ENCODE measurements at places on chromosomes 5 and 9.

GRCh38 chr5:27171761-27172261 lies 133.4 kb upstream of the CDH9 start:
- DNase-seq: no peak

- no peak for DNase-seq
Observed at GRCh38 chr9:119818726-119819435, 449.6 kb upstream of the BRINP1 start.

- no peak for DNase-seq
Observed at GRCh38 chr5:121378046-121378445, 473.6 kb upstream of the FTMT start.

- DNase-seq: no peak
Observed at GRCh38 chr9:128109050-128109709, 18.3 kb downstream of the PTGES2 start.

- DNase-seq: no peak
Observed at GRCh38 chr5:109038209-109038840, 290.6 kb downstream of the FER start.

- no peak for DNase-seq
Observed at GRCh38 chr5:2143088-2143487, 260.4 kb upstream of the IRX4 start.

DNA sequence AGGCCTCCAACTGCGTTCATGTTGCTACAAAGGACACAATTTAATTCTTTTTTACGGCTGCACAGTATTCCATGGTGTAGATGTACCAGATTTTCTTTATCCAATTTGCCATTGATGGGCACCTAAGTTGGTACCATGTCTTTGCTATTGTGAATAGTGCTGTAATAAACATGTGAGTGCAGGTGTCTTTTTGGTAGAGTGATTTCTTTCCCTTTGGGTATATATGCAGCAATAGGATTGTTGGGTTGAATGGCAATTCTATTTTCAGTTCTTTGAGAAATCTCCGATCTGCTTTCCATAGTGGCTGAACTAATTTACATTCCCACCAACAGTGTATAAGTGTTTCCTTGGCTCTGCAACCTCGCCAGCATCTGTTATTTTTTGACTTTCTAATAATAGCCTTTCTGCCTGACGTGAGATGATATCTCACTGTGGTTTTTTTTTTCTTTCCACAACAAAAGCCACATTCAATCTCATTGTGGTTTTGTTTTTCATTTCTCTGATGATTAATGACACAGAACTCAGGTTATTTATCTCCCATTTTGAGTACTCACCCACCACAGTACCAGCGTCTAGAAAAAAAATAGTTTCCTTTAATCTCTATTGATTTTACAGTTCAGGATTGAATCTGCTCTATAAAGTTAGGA lies 21.9 kb downstream of the ARRDC3 start:
- no peak for DNase-seq

- DNase-seq: no peak
Observed at GRCh38 chr5:1983401-1983800, 100.7 kb upstream of the IRX4 start.

- DNase-seq: no peak
Observed at GRCh38 chr5:142428773-142429473, 104.1 kb upstream of the SPRY4 start.

- DNase-seq: no peak
Observed at GRCh38 chr9:69429281-69429680, 104.3 kb downstream of the ENTREP1 start.

- DNase-seq: no peak
Observed at GRCh38 chr9:121399126-121399882, 29.3 kb upstream of the STOM start.

DNA sequence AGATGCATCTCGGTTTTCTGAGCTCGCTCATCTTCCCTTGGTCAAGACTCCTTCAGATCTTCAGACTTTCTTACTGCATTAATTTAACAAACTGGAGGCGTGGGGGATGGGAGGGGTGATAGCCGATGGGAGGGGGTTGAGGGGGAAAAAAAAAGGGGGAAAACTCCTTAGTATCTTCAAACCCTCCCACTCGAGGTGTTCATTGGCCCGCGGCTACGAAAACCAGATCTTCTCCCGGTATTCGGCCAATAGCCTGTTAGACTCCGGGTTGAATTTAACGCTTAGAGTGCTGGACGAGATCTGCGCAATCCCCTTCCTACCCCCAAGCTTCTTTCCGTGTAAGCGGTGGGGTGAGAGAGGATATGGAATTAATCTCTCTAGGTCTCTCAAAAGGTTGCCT lies 689 bp upstream of the GLRA1 start:
- DNase-seq: no peak

- DNase-seq: no peak
Observed at GRCh38 chr5:65120371-65120967, 351.7 kb downstream of the CWC27 start.

GRCh38 chr5:15516486-15516885 lies 16.5 kb downstream of the FBXL7 start:
- no peak for DNase-seq

DNA sequence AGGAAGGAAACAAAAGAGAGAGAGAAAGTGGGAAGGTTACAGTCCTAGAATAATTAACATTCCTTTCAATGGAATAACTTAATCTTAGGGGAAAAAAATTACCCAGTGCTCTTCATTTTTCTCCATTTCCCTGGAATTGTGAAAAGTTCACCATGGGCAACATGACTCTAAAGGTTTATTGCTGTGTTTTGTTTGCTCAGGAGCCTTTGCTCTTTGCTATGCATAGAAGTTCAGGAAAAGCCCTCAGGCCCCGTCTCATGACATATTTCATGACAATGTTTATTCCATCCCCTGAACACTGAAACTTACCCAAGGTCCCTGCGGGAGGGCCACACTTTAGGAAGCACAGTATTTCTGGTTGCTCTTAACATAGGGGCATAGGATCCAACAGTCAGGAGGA lies 9.8 kb upstream of the CTSL start:
- DNase-seq: no peak

DNA sequence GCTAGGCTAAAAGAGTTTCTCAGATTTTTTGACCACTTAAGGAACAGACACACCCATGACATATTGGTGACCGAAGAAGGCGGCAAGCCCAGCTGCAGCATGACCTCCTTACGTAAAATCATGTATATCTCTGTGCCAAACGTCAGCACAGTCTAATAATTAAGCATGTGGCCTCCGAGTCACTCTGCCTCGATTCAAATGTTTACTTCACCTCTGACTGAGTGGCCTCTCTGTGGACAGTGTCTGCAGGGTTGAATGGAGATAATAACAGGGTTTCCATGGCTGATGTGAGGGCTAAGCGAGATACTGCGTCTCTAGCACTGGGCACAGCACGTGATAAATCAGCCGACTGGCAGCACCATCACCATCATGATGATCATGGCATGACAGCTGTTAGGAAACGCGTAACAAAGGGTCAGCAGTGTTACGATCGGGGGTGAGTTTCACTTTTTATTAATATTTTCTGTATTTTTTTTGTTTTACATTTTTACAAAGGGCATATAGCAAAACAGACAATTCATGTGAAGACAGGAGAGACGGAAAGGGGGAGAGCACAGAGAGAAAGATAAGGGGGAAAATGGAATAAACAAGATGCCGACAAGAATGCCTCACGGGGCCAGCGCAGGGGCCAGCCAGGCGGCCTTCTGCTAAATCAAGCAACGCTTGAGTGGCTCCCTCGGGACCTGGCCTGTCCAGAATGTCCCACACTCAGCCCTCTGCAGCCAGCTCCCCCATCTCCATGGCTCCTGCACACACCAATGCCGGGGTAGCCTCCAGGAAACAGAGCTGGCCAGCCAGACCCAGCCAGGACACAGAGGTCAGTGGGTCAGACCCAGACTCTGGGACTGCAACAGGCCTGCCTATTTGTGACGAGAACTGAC lies 60.3 kb downstream of the ADAMTS2 start:
- no peak for DNase-seq

DNA sequence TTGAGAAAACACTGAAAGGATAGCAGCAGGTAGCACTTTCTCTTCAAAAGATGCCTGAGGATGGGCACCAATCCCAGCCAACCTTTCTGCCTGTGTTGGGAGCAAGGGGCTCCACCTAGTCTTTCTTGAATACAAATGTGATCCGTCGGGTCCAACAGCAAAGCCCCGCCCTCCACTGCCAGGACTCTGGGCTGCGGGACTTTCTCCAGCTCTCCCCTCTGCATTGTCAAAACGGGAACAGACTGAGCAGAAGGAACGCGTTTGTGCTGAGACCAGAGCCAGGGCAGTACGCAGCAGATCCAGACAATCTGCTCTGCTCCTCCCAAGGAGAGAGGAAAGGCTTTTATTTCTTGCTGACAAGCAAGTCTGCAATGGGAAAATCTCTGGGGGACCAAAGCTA lies 139.7 kb downstream of the SEC61B start:
- no peak for DNase-seq

GRCh38 chr9:76374783-76375559 lies 19.3 kb downstream of the RFK start:
- no peak for DNase-seq

GRCh38 chr5:128436749-128437188 lies 101.3 kb downstream of the FBN2 start:
- DNase-seq: no peak

DNA sequence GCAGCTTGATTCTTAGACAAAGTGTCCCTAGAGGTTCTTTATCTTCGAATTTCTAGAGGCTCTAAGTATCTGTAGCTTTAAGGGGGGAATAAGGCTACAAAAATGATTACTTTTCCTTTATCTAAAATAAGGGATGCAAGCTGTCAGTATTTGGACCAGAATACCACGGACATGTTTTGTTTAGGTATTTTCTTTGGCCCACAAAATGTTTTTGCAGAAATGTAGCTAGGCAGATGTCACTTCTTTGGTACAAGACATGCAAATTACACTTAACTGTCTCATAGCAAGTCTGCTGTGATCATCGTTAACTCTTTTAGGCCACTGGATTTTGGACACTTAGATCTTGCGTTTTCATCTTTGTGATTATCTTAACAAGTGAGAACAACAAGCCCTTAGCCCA lies 2.5 kb downstream of the SPINK7 start:
- no peak for DNase-seq

- peak; percentile 46 for DNase-seq
Observed at GRCh38 chr9:111621895-111622480, 9.1 kb upstream of the DNAJC25 start.

- DNase-seq: no peak
Observed at GRCh38 chr5:135329913-135330797, 68.9 kb downstream of the MACROH2A1 start.

GRCh38 chr9:121598965-121599871 lies 52.2 kb upstream of the DAB2IP start:
- DNase-seq: no peak

DNA sequence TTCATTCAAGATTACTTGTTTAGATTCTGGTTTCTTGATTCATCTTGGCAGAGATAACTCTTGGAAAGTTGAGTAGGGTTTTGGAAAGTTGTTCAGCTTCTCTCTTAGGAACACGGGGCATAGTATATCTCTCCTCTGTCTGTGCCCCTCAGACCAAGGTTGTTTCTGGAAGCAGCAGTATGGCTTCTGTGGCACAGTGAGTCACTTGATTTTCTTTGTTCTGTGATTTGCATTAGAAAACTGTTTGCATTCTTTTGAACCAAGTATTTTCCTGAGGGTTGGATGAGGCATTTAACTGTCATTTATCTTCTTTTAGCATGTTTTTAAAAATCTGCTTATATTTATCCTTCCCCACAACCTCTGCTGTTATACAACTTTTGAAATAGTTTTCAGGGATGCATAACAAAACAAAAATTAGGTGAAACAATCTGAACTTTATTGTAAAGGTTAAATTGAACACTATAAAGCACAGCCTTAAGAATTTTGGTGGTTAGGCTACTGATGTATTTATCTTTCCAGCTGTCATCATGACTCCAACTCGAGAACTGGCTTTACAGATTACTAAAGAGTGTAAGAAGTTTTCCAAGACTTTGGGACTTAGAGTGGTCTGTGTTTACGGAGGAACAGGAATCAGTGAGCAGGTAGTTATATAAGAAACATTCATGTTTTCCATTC lies 26.5 kb downstream of the DDX46 start:
- no peak for DNase-seq

- no peak for DNase-seq
Observed at GRCh38 chr5:54520438-54520846, 2.9 kb downstream of the SNX18 start.

GRCh38 chr5:33075731-33076130 lies 364.6 kb downstream of the NPR3 start:
- DNase-seq: no peak

DNA sequence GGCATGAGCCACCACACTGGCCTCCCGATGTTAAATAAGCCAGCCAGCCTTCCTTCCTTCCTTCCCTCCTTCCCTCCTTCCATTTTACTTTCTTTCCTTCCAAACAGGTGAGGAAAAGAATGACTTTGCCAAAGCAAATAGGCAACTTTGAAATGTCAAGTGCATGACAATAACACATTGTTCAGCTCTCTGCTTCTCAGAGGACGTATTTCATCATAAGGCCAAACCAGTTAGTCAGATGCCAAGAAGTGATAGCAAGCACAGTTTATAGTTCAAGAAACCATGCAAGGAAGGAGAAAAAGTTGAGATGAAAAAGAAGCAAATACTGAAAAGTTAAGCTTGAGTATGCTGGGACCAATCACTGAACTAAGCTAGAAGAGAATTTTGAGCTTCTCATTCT lies 29.5 kb downstream of the POU4F3 start:
- DNase-seq: no peak

Measured in activated naive CD4-positive, alpha-beta T cell treated with anti-CD3 and anti-CD28 coated beads for 36 hours (primary cell).